Right ventricle myocardium inferior (tissue), 1 donor: ENCODE measurements at places on chromosomes 3 and 15. TPM values are rescaled to one million over a fixed set of nuclear protein-coding genes. Genes with fewer than 3 reads are reported as not detected.

The DAZL gene
- not detected for total RNA-seq

The FBXL2 gene
- total RNA-seq = 1.6 TPM

- no peak for DNase-seq
These were observed 40.9 kb downstream of the CBLB start for GRCh38 chr3:105827959-105828358.

GRCh38 chr3:104520228-104520655, 846.5 kb upstream of the ALCAM start:
- no peak for DNase-seq
